Sigmoid colon (tissue), 7 donors: ENCODE measurements at places on chromosomes 1 and 21.
A peak's percentile ranks its signal among the peaks of the same experiment; 100 is the strongest.

- peaks cover 56% of the 10 kb centered on the region for H3K4me1 ChIP-seq
- no peak overlapping the region for H3K4me3 ChIP-seq
- peak; percentile 44 for DNase-seq
- H3K27ac ChIP-seq = peak overlapping the region; percentile 63
- H3K27me3 ChIP-seq = no peaks in the 10 kb centered on the region
- no peaks in the 10 kb centered on the region for H3K36me3 ChIP-seq
Measured at GRCh38 chr1:225481738-225482137, 53.9 kb upstream of the LBR start.

- peaks cover 32% of the 10 kb centered on the region for H3K36me3 ChIP-seq
- no peaks in the 10 kb centered on the region for H3K27me3 ChIP-seq
- no peak for DNase-seq
- H3K27ac ChIP-seq = no peak overlapping the region
- H3K4me1 ChIP-seq = peaks cover under 1% of the 10 kb centered on the region
Measured at GRCh38 chr1:117921991-117922390, 7.4 kb downstream of the GDAP2 start.

GRCh38 chr1:208432346-208432745 lies 188.2 kb upstream of the PLXNA2 start:
- H3K27me3 ChIP-seq = no peaks in the 10 kb centered on the region
- H3K4me3 ChIP-seq = no peak overlapping the region
- H3K4me1 ChIP-seq = no peaks in the 10 kb centered on the region
- no peaks in the 10 kb centered on the region for H3K36me3 ChIP-seq
- DNase-seq = no peak

DNA sequence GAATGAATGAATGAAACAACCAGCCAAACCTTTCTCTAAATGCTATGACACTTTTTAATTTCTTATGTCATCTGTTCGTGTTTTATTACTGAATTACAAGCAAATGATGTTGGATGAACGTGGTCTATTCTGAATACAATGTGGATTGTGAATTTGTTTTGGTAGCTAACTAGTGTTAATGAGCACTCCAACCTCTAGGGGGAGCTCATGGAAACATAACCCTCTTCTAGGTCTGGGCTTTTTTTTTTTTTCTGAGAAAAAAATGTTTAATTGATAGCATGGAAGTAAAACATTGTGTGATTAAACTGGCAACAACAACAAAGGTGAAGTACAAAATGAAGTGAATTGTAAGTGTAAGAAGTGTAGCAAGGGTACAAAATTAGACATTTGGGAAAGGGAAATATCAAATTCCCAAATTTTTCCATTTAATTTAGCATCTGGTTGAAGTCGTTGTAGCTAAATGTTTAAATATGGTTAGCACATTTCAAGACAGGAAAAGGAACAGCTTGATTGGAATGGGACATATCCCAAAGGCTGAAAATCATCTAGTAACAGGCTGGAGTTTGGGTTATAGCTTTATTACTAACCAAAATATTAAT lies 42.6 kb upstream of the PTGS2 start:
- DNase-seq = no peak
- H3K27ac ChIP-seq = no peak overlapping the region
- no peaks in the 10 kb centered on the region for H3K27me3 ChIP-seq
- no peaks in the 10 kb centered on the region for H3K36me3 ChIP-seq
- no peaks in the 10 kb centered on the region for H3K4me1 ChIP-seq

DNA sequence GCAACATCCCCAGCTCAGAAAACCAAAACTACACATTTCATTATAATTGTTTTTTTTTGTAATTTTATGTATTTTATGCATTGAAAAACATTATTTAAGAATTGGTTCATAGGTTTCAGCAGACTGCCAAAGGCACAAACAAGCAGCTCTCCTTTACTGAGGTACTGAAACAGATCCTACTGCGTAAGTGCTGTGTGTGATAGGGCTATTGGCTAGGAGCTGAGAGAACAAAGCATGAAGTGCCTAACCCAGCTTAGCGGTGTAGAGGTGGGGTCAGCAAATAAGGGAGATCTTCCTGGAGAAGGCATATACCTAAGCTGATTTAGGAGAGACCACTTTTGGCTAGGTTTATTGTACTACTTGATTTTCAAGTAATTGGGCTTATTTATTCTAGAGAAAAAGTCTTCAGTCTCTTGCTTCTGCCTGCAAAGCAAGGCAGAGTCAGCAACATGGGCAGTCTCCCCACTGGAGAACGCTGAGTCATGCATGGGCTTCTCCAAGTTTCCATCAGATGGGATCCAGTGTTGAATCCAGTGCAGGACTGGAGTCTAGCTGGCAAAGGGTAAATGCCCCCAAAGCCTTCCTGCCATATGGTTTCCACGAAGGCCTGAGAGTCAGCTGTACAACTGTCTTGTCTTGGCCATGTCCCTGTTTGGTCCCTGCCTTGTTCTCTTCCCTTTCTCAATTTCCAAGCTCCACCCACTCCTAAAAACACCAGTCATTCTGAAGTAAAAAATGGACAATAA lies 18.0 kb upstream of the YTHDF2 start:
- no peaks in the 10 kb centered on the region for H3K4me1 ChIP-seq
- no peak overlapping the region for H3K27ac ChIP-seq
- H3K27me3 ChIP-seq = no peaks in the 10 kb centered on the region
- no peak for DNase-seq
- no peak overlapping the region for H3K4me3 ChIP-seq

DNA sequence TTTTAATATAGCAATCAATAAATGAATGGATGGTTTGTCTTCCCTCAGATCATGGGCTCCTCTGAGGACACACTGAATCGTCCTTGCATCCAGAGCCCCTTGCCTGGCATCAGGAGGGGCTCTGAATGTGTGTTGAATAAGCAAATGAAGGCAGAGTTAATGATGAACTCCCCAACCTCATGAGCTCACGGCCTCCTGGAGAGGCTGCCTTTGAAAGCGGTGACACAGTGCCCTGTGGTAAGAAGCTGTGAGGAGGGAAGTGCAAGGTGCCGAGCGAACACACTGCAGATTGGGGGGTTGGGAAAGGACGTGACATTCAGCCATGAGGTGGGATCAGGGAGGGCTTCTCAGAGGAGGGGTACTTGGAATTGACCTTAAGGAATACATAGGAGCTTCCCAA lies 3.2 kb upstream of the PARS2 start:
- no peak for DNase-seq
- H3K36me3 ChIP-seq = no peaks in the 10 kb centered on the region
- H3K27ac ChIP-seq = no peak overlapping the region
- H3K4me3 ChIP-seq = no peak overlapping the region
- H3K27me3 ChIP-seq = no peaks in the 10 kb centered on the region

DNA sequence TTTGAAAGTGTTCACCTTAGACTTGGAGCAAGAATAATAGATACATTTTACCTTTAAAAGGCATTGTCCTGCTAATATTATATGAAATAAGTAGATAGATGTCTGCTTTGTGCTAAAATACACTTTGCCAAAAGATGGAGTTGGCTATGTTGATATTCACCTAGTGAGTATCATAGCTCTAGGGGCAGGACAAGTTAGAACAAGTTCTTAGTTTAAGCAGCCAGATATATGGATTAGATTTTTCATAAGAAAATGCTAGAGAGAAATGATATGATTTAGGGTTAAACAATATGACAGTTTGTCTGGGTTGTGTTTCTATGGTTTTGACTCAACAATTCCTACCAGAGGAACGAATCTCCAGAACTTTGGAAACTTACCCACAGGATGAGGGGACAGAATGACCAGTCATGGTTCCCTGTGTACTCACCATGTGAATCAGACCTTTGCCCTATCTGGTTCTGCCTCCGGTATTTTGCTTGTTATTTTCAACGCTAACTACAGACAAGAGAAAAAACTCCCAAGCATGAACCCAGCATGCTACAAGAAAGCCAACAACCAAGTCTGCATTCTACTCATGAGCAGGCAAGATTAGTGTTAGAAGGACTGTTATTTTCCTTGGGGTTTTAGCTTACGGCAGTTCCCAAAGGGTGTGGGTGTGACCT lies 1.7 kb downstream of the F5 start:
- H3K4me3 ChIP-seq = no peak overlapping the region
- no peaks in the 10 kb centered on the region for H3K27me3 ChIP-seq
- peaks cover 10% of the 10 kb centered on the region for H3K4me1 ChIP-seq
- no peak for DNase-seq
- H3K27ac ChIP-seq = no peak overlapping the region
- H3K36me3 ChIP-seq = no peaks in the 10 kb centered on the region

GRCh38 chr1:4309676-4310320 lies 344.6 kb upstream of the AJAP1 start:
- H3K27ac ChIP-seq = no peak overlapping the region
- H3K4me3 ChIP-seq = no peak overlapping the region
- no peaks in the 10 kb centered on the region for H3K4me1 ChIP-seq
- H3K27me3 ChIP-seq = no peaks in the 10 kb centered on the region
- no peak for DNase-seq

DNA sequence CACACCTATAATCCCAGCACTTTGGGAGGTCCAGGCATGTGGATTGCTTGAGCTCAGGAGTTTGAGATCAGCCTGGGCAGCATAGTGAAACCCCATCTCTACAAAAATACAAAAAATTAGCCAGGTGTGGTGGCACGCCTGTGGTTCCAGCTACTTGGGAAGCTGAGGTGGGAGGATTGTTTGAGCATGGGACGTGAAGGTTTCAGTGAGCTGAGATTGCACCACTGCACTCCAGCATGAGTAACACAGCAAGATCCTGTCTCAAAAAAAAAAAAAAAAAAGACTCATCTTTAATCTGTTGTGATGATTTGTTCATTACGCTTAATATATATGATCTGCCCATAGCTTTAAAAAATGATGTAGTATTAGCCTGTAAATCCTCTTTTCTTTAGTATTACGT lies 44.0 kb downstream of the OR10J1 start:
- no peaks in the 10 kb centered on the region for H3K27me3 ChIP-seq
- H3K36me3 ChIP-seq = no peaks in the 10 kb centered on the region
- DNase-seq = no peak
- H3K4me3 ChIP-seq = no peak overlapping the region

GRCh38 chr1:200433586-200433985 lies 23.8 kb upstream of the ZNF281 start:
- H3K4me1 ChIP-seq = no peaks in the 10 kb centered on the region
- H3K27ac ChIP-seq = no peak overlapping the region
- no peaks in the 10 kb centered on the region for H3K27me3 ChIP-seq
- DNase-seq = no peak
- H3K4me3 ChIP-seq = no peak overlapping the region

GRCh38 chr1:212288615-212289014 lies 3.4 kb downstream of the PPP2R5A start:
- no peak for DNase-seq
- no peak overlapping the region for H3K4me3 ChIP-seq
- no peaks in the 10 kb centered on the region for H3K27me3 ChIP-seq

DNA sequence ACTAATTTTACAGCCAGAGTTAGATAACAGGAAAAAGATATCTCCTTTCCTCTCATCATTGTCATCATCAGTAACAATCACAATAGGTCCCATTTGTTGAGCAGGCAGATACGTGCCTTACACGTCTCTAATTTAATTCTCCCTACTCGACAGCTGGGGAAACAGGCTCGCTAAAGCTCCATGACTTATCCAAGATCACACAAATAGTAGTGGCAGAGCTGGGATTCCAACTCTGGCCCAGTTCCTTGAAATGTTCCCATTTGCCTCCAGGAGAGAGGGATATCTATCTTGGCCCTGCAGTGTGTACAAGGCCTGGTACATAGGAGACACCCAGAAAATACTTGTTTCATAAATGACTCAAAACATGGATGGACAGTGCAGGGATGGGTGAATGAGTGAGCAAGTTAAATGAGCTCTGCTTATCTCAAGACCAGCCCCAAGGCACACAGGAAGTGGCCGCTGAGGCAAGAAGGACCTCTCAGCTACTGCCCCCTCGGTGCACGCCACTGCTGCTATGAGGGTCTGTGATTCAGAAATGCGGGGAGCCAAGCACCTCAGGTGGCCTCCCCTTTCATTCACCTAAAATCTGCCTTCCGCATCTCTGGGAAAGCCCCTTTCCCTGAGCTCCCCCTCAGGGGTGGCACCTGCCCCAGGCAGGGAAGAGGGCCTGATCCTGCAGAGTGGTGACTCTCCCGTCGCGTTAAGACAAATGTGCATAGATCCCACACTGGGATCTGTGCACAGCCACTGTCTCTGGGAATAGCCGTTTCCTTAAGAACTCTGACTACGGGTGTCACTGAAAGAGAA lies 3.6 kb downstream of the KCNN3 start:
- peak overlapping the region; percentile 59 for H3K27ac ChIP-seq
- no peaks in the 10 kb centered on the region for H3K36me3 ChIP-seq
- peaks cover 39% of the 10 kb centered on the region for H3K4me1 ChIP-seq
- DNase-seq = no peak
- H3K4me3 ChIP-seq = peak overlapping the region; percentile 34

- DNase-seq = no peak
- H3K4me3 ChIP-seq = no peak overlapping the region
- H3K36me3 ChIP-seq = peaks cover 57% of the 10 kb centered on the region
- H3K4me1 ChIP-seq = no peaks in the 10 kb centered on the region
- H3K27ac ChIP-seq = no peak overlapping the region
Measured at GRCh38 chr1:30969903-30970302, 61.3 kb upstream of the SDC3 start.

GRCh38 chr1:233885196-233885920 lies 19.1 kb upstream of the SLC35F3 start:
- H3K4me1 ChIP-seq = no peaks in the 10 kb centered on the region
- DNase-seq = no peak
- no peaks in the 10 kb centered on the region for H3K36me3 ChIP-seq
- no peaks in the 10 kb centered on the region for H3K27me3 ChIP-seq

GRCh38 chr1:226033582-226033981 lies 28.9 kb upstream of the H3-3A start:
- no peaks in the 10 kb centered on the region for H3K4me1 ChIP-seq
- H3K27me3 ChIP-seq = no peaks in the 10 kb centered on the region
- no peak for DNase-seq
- no peaks in the 10 kb centered on the region for H3K36me3 ChIP-seq
- no peak overlapping the region for H3K4me3 ChIP-seq
- H3K27ac ChIP-seq = peak overlapping the region; percentile 53

DNA sequence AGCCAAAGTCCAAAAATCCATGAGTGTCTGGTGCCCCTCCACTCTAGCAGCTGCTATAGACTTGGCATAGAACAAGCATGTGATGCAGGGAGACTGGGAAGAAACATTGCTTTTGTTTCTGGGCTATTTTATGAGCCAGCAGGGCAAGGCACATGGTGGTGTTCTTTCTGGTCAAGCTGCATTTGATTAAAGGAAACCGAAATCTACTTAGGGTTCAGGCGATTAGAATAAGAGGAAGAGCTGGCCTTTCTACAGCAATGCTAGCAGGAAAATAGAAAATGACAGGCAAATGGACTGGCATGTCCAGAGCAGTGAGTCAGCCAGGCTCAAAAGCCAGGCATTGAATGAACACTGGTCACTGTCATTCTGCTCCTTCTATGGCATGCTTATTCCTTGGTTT lies 28.5 kb upstream of the ARHGAP29 start:
- H3K27me3 ChIP-seq = no peaks in the 10 kb centered on the region
- H3K4me3 ChIP-seq = no peak overlapping the region
- H3K4me1 ChIP-seq = no peaks in the 10 kb centered on the region
- H3K36me3 ChIP-seq = no peaks in the 10 kb centered on the region
- no peak overlapping the region for H3K27ac ChIP-seq

- H3K27me3 ChIP-seq = no peaks in the 10 kb centered on the region
- no peak overlapping the region for H3K4me3 ChIP-seq
- H3K27ac ChIP-seq = no peak overlapping the region
- no peaks in the 10 kb centered on the region for H3K4me1 ChIP-seq
- DNase-seq = no peak
Measured at GRCh38 chr1:177517546-177517945, 346.8 kb downstream of the BRINP2 start.
